Tibial nerve (tissue), 4 donors: ENCODE measurements at places on chromosomes 16 and 17. TPM values are rescaled to one million over a fixed set of nuclear protein-coding genes. Genes with fewer than 3 reads are reported as not detected.

Gene CEP95
- 73.9 TPM for total RNA-seq

Gene NHLRC4
- total RNA-seq = 1.2 TPM

DNA sequence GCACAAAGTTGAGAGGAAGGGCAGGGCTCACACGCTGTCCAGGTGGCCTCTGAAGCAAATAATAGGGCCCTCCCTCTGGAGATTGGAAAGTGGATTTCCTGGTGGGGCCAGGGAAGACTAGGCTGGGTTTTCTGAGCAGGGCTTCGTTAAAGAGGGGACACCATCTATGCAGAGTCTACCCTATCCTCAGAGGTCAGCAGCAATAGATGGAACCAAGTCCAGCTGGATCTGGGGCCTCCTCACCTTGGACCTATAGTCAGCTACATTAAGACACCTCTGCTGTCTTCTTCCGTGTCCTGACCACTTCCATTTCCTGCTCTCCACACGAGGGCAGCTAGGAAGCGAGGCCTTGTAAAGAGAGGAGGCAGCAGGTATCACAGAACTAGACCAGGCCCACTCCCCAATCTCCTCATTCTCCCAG lies 14.7 kb upstream of the ST6GALNAC1 start:
- no peak overlapping the region for H3K4me3 ChIP-seq
- H3K27me3 ChIP-seq = no peaks in the 10 kb centered on the region

Gene DRG2
- total RNA-seq = 29.5 TPM

Gene OR1D2
- total RNA-seq = not detected

- no peak overlapping the region for H3K27ac ChIP-seq
- H3K4me3 ChIP-seq = no peak overlapping the region
- H3K36me3 ChIP-seq = no peaks in the 10 kb centered on the region
- no peaks in the 10 kb centered on the region for H3K4me1 ChIP-seq
- H3K27me3 ChIP-seq = no peaks in the 10 kb centered on the region
Observed at GRCh38 chr17:72477491-72477890, 356.7 kb downstream of the SOX9 start.

DNA sequence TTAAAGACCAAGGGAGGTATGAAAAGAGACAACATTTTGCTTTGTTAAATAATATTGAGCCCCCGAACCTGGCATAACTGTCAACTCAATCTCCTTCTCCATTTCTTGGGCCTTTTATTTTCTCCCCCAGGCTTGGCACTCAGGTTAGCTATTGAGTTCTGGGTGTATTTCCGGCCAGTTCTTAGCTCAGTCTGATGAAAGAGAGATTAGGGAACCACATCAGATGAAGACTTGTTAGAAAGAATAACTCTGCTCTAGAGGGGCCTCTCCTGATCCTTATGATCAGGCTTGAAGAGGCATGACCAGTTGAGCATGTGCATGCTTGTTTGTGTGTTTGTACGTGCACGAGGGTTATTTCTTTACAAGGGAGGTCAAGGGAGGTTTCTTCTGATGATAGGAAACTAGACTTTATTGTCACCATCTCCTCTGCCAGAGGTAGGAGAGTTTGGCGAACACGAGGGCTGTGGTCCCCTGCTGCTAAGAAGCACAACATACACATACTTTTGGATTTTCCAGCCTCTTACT lies 29.2 kb upstream of the HS3ST2 start:
- no peak overlapping the region for H3K27ac ChIP-seq
- H3K36me3 ChIP-seq = no peaks in the 10 kb centered on the region
- no peaks in the 10 kb centered on the region for H3K4me1 ChIP-seq
- no peak for DNase-seq
- no peaks in the 10 kb centered on the region for H3K27me3 ChIP-seq

DNA sequence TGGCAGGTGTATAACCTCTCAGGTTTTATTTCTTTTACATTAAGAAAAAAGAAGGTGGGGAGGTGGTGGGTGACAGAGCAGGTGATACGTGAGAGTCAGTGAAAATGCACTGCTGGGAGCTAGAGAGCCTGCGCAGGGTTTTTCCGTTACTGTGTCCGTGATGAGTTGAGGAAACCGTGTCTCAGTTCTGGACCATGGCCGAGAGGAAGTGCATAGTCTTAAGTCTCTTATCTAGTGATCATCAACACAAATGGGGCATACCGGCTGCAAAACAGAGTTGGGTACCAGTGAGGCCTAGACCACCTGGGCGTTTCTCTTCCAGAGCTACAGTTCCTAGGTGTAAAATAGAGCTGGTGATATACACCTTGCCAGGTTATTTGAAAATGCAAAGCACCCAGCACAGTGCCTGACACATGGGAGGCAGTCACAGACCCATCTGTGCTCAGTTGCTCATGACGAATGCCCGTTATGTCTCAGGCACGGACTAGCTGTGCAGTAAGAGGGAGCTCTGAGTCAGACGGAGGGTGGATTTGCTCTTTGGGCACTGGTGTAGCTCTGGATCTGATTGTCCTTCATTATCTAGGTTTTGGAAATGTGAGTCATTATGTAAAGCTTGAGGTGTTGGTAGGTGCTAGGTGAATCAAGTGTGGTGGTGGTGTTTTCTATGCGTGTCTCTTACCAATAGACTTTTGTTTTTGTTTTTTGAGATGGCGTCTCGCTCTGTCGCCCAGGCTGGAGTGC lies 60.9 kb downstream of the RPTOR start:
- H3K36me3 ChIP-seq = no peaks in the 10 kb centered on the region
- DNase-seq = no peak
- H3K4me3 ChIP-seq = no peak overlapping the region
- no peak overlapping the region for H3K27ac ChIP-seq

GRCh38 chr17:4808378-4808767 lies 1.4 kb downstream of the PLD2 start:
- no peaks in the 10 kb centered on the region for H3K27me3 ChIP-seq
- H3K27ac ChIP-seq = no peak overlapping the region
- H3K4me1 ChIP-seq = peaks cover 8% of the 10 kb centered on the region
- peak; percentile 41 for DNase-seq
- H3K36me3 ChIP-seq = no peaks in the 10 kb centered on the region

GRCh38 chr16:53805113-53805512 lies 101.2 kb downstream of the FTO start:
- no peak for DNase-seq
- no peak overlapping the region for H3K27ac ChIP-seq
- no peaks in the 10 kb centered on the region for H3K27me3 ChIP-seq
- H3K4me3 ChIP-seq = no peak overlapping the region
- no peaks in the 10 kb centered on the region for H3K4me1 ChIP-seq
- H3K36me3 ChIP-seq = no peaks in the 10 kb centered on the region

GRCh38 chr17:8643855-8644506 lies 13.5 kb upstream of the MYH10 start:
- no peaks in the 10 kb centered on the region for H3K27me3 ChIP-seq
- H3K4me1 ChIP-seq = peaks cover under 1% of the 10 kb centered on the region
- no peak for DNase-seq
- no peak overlapping the region for H3K4me3 ChIP-seq

- no peaks in the 10 kb centered on the region for H3K36me3 ChIP-seq
- no peak overlapping the region for H3K4me3 ChIP-seq
Observed at GRCh38 chr17:54861471-54861983, 39.1 kb upstream of the TOM1L1 start.

GRCh38 chr17:51118330-51119195 lies 2.1 kb downstream of the SPAG9 start:
- no peaks in the 10 kb centered on the region for H3K4me1 ChIP-seq
- DNase-seq = peak; percentile 30
- no peaks in the 10 kb centered on the region for H3K27me3 ChIP-seq
- peak overlapping the region; percentile 99 for H3K27ac ChIP-seq

Gene TP53TG3
- not detected for total RNA-seq

Gene CD300H
- not detected for total RNA-seq

- DNase-seq = no peak
- H3K4me1 ChIP-seq = no peaks in the 10 kb centered on the region
- H3K36me3 ChIP-seq = no peaks in the 10 kb centered on the region
- H3K4me3 ChIP-seq = no peak overlapping the region
Observed at GRCh38 chr17:54795046-54795445, 105.6 kb upstream of the TOM1L1 start.

DNA sequence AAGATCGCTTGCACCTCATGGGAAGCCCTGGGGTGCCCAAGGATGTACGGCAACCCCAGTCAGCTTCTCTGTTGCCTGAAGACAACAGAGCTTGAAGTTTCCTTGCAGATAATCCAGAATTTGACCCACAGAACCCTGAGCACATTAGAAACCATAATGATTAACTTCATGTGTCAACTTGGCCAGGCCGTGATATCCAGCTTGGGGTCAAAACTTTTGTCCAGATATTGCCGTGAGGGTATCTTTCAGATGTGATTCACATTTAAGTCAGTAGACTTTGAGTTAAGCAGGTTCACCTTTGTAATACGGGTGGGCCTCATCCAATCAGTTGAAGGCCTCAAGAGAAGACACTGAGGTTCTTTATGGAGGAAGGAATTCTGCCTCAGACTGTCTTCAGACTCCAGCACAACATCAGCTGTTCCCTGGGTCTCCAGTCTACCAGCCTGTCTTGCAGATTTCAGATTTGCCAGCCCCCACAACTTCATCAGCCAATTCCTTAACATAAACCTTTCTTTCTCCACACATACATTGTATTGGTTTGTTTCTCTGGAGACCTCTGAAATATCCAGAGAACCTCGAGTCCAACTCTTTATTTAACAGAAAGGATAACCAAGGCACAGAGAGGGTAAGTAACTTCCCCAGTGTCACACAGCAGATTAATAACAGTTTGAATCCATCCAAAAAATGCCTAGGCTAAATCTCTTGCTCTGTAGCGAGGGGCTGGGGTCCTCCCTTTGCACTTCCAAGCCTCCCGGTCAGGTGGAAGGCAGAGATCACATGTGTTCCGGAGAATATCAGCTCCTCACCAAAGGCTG lies 171.1 kb downstream of the SALL1 start:
- H3K36me3 ChIP-seq = no peaks in the 10 kb centered on the region
- H3K27ac ChIP-seq = no peak overlapping the region
- H3K4me1 ChIP-seq = no peaks in the 10 kb centered on the region
- no peak for DNase-seq

DNA sequence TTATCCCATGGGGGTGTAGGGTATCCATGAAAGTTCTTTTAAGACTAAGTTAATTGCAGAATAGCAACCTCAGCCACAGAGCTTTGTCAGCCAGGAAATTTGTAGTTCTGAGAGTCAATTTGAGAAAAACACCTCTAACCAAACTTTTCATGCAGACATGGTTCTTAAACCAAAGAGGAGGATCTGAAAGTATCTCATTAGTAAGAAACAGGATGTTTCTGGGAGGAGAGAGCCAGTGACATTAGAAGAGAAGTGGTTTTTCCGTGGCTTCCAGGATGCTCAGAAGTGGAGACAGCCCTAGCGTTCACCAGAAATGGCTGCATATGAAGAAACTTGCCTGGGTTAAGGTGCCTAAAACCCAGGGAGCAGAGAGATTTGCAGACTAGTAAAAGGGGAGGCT lies 7.9 kb downstream of the GNAO1 start:
- no peaks in the 10 kb centered on the region for H3K4me1 ChIP-seq
- no peak overlapping the region for H3K27ac ChIP-seq
- H3K27me3 ChIP-seq = no peaks in the 10 kb centered on the region

- H3K36me3 ChIP-seq = peaks cover 48% of the 10 kb centered on the region
- DNase-seq = no peak
- no peak overlapping the region for H3K27ac ChIP-seq
- peak overlapping the region; percentile 76 for H3K4me3 ChIP-seq
- no peaks in the 10 kb centered on the region for H3K27me3 ChIP-seq
Observed at GRCh38 chr17:42774066-42774745, 957 bp downstream of the VPS25 start.

Gene WFIKKN2
- total RNA-seq = 2.2 TPM

GRCh38 chr17:34161690-34162089 lies 93.4 kb upstream of the CCL2 start:
- H3K4me3 ChIP-seq = no peak overlapping the region
- H3K27ac ChIP-seq = no peak overlapping the region
- no peaks in the 10 kb centered on the region for H3K36me3 ChIP-seq
- H3K4me1 ChIP-seq = no peaks in the 10 kb centered on the region

Gene PRSS22
- not detected for total RNA-seq

- no peak overlapping the region for H3K27ac ChIP-seq
- no peaks in the 10 kb centered on the region for H3K36me3 ChIP-seq
- no peak for DNase-seq
- H3K27me3 ChIP-seq = peaks cover 9% of the 10 kb centered on the region
- no peak overlapping the region for H3K4me3 ChIP-seq
Observed at GRCh38 chr16:51440131-51440889, 289.2 kb upstream of the SALL1 start.

Gene HBQ1
- not detected for total RNA-seq

DNA sequence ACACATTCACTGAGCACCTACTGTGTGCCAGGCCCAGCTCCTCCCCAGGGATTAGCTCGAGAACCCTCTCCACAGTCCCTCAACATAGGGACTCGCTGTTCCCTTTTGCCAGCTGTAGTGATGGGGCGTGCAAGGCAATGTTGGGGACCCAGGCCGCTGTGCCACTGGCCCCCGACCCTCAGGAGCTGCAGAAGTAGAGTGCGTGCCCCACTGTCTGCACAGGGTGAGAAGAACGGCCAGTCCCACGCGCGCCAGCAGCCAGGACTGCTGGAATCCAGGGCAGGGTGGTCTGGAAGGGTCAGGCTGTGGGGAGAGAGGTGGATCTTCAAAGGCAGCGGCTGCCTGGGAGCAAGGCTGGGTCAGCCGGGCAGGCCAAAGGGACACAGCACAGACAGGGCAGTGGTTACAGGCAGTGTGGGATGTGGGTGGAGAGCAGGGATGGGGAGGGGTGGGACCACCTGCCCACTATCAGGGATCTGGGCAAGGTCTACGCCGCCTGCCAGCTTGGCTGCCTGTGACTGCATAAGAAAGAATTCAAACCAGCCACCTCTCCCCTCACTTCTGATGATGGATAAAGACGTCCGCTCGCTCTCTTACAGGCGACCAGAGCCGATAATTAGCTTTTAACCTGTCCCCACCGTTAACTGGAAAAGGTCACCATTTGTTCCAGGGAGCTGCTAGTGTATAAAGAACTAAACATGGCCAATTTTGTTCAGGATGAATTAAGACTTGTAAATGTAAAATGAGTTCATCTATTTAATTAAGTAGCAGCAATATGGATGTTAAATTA lies 86.7 kb upstream of the GSE1 start:
- no peak for DNase-seq
- no peaks in the 10 kb centered on the region for H3K27me3 ChIP-seq
- H3K4me3 ChIP-seq = no peak overlapping the region
- no peaks in the 10 kb centered on the region for H3K4me1 ChIP-seq

Gene AIPL1
- total RNA-seq = not detected

DNA sequence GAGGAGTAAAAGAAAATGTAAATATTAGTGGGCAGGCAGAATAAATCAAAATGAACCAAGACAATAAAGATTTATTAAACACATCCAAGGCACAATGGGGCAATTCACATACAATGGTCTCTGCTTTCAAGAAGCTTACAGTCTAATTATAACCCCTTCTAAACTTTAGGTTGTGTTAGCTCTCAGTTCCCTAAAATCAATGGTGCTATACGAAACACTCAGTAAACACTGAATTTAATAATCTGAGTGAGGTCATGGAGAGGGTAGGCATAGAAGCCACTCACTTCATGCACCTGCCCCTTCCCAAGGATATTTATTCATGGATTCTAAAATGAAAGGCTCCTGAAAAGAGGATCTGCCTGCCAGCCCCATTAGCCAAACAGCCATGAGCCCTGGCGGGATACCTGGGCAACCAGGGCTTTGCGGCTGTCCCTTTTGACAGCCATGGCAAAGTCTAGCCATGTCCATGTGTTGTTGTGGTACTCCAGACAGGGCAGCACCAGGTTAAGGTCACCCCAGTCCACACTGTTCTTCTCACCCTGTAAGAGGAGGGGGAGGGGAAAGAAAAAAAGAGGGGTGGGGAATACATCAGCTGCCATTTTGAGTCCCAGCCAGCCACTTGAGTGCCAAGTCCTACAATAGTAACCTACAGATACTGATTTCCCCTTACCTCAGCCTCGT lies 1.4 kb upstream of the RSKR start:
- peaks cover 43% of the 10 kb centered on the region for H3K36me3 ChIP-seq
- H3K27ac ChIP-seq = no peak overlapping the region
- no peaks in the 10 kb centered on the region for H3K4me1 ChIP-seq

Gene INTS2
- total RNA-seq = 11.1 TPM

Gene RRAD
- total RNA-seq = 102 TPM

Gene CDC6
- total RNA-seq = 1.8 TPM

Gene PRPSAP1
- total RNA-seq = 108 TPM
